Activated naive CD4-positive, alpha-beta T cell treated with anti-CD3 and anti-CD28 coated beads, Interleukin-2, amount 50 U/mL, for 16 hours (primary cell): ENCODE measurements at places on chromosomes 13 and 19.

- DNase-seq = no peak
Observed at GRCh38 chr13:99390601-99391000, 83.4 kb upstream of the GPR183 start.

DNA sequence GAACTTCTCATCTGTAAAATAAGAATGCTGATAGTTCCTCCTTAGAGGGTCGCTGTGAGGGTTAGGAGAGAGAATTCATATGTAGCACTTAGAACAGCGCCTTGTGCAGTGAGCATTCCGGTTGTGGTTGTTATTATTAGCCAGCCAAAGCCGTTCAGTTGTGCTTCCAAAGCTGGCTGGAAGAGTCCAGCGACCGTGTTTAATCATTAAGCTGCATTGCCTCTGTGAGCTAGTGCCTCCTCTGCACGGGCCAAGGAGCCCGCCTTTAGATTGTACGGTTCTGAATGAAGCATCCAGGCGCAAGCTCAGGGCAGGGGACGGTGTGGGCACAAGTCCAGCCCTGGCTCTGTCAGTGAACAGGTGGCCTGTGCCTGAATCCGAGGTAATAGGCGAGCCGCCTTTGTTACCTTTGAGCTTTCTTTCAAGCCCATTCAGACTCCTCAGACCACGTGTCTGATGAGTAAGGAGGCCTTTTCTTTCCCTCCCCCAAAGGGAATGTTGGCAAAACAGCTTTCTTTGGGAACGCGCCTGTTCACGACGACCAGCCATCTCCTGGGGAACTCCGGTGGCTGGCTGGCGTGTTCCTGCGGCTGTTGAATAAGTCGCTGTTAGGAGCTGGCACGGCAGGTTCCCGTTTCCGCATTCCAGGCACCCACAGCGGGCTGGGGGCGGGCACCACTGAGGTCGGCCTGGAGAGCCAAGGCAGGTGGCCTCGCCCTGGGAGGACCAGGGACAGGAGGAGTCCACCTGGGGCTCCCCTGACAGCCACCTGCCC, 25.1 kb downstream of the SIPA1L3 start:
- no peak for DNase-seq

- DNase-seq = no peak
Observed at GRCh38 chr19:18002347-18002850, 5.6 kb upstream of the ARRDC2 start.

DNA sequence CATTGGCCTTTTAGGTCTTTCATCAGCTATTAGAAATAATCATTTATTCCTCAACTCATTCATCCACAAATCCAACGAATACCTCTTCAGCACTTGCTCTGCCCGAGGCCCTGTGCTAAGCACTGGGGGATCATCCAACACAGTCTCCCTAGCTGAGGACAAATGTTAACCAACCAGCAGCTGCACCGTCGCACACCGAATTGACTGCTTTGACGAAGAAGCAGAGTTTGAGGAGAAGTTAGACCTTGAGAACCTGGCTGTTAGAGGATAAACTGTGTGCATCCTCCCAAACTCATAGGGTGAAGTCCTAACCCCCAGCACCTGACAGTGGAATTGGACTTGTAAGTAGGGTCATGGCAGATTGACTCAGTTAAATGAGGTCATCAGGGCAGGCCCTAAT, 170.9 kb downstream of the USP12 start:
- no peak for DNase-seq

DNA sequence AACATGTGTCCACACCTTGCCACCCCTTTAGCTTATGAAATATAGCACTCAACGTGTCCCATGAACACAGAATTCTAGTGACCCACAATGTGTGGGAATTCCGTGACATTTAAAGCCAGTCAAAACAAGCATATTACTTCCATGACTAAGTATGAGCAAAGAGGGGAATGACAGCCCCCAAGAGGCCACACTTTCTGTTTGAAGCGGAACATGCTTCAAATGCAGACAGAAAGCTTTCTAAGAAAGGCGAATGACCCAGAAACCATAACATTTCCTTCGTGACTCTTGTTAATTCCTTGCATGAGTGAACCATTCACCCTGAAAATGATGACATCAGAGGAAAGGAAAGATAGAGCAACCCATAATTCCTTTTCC, 122.0 kb upstream of the FNDC3A start:
- DNase-seq = peak; percentile 13

- DNase-seq = no peak
Observed at GRCh38 chr19:4371247-4372164, 28.1 kb downstream of the MPND start.

GRCh38 chr13:98976338-98976737, 1.5 kb downstream of the DOCK9 start:
- no peak for DNase-seq

GRCh38 chr19:46927106-46927505, 66.3 kb downstream of the ARHGAP35 start:
- no peak for DNase-seq

- DNase-seq = no peak
Observed at GRCh38 chr13:27252467-27252866, 1.1 kb downstream of the RPL21 start.

DNA sequence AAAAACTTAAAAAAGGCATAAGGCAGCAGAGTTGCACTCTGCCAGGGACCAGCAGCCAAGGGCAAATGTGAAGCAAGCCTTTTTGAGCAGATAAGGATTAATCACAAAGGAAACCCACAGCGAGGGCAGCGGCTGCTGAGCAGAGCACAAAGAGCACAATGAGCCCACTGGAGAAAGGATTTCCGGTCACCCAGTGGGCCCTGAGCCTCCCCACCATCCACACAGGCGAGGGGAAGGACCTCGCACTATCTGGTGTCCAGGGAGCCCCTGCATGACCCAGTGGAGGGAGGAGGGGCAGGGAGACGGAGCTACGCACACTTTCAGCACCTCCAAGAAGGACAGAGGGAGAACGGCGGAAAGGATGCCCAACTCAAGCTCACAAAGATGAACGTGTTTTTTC, 40.0 kb downstream of the COL4A1 start:
- DNase-seq = no peak

DNA sequence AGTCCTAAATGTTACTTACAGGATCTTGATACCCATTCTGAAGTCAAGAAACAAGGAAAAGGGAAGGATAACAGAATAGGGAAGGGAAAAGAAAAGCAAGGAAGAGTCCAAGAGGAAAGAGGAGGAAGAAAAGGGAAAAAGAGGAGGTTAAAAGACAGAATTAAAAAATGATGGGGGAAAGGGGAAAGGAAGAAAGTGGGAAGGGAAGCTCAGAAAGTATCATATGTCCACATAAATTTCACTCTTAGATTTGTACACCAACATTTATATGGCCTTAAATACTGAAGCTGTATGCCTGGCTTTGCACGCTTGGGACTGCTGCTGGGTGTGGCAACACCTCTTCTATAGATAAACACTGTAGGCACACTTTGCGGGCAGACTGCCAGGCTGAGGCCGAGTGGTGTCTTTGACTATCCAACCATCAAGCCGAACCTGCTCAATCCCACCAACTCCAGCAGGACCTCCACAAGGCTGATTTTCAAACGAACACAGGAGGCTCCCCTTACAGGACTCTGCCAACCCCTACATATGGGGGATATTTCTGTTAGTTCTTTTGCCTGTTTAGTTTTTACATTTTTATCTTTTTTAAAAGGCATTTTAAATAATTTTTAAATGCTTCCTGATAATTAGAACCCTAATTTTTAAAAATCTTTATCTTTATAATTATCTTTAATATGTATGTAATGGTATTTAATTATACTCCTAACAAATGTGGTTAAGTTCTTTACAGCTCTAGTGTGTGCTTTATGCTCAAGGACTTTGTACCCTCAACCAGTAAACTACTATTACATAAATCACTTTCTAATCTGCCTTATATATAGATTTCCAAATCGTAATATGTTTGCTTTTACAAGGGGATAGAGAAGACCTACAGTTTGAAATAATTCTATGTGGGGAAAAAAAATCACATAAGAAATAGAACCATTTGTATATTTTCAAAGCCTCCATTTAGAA, 154.2 kb downstream of the DIAPH3 start:
- no peak for DNase-seq

- no peak for DNase-seq
Observed at GRCh38 chr13:82356667-82357410, 1525.4 kb downstream of the SLITRK1 start.

- no peak for DNase-seq
Observed at GRCh38 chr13:41590122-41590521, 132.8 kb downstream of the RGCC start.

DNA sequence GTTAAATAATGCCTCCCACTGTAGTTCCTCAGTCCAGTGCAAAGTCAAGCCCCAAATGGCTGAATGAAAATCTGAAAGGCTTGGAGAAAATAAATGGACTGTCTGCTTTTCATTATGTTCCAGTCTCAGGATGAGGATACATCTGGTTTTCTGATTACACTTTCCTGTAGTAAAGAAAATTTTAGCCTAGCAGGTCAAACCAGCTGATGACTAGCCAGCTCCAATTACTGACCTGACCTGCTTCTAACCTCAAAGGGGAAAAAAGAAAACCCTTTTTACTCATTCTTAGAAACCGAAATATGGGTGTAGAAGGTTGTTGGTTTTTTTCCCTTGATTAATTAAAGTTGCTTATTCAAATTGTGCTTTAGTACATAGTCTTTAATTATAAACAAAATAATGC, 418.4 kb downstream of the EFNB2 start:
- no peak for DNase-seq

- DNase-seq = no peak
Observed at GRCh38 chr13:94659598-94659946, 52.8 kb downstream of the SOX21 start.

DNA sequence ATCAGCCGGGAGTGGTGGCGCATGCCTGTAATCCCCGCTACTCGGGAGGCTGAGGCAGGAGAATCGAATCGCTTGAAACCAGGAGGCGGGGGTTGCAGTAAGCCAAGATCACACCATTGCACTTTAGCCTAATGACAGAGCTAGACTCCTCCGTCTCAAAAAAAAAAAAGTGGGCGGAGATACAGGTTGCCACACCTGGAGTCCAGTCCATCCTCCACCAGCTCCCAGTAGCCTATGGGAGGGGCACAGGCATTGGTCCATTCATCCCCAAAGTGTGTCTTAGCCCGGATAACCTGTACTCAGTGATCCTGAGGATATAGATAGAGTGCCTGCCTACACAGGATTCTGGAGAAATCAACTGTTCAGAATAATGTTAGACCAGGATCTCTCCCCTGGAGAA, 3.4 kb upstream of the DOT1L start:
- DNase-seq = no peak

GRCh38 chr13:94395860-94396259, 83.6 kb downstream of the DCT start:
- no peak for DNase-seq

DNA sequence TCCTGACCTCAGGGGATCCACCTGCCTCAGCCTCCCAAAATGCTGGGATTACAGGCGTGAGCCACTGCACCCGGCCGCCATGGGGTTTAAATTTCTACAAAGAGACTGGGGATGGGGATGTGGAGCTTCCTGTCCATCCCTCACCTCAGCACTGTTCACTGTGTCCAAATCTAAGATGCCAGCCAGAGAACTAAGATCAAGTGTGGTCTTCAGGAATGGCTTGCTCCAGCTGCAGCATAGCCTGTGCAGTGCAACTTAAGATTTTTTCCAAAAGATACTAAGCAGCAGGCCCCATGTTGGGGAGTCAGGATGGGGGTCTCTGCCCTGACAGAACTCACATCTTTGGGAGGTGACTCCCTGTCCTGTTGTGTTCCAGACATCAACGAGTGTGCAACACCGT, 9.3 kb downstream of the ADGRE5 start:
- no peak for DNase-seq

- no peak for DNase-seq
Observed at GRCh38 chr13:112358156-112358555, 18.0 kb upstream of the SPACA7 start.

DNA sequence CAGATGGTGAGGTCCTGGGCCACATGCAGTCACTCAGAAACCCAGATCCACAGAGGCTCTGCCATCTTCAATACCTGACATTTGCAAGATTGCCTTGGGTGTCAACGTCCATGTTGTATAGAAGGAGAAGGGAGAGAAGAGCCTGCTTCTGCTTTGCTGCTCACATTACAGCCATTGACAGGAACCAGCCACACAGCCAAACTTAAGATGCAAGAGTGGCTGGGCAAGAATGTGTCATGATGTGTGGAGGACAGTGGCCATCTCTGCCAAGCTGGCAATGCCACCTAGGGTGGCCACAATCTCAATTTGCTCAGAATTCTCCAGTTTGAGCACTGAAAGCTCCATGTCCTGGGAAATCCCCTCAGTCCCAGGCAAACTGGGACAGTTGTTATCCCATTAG, 25.9 kb upstream of the SERPINE3 start:
- no peak for DNase-seq

GRCh38 chr13:100089465-100090032, 656 bp downstream of the PCCA start:
- DNase-seq = no peak

- no peak for DNase-seq
Observed at GRCh38 chr13:39957868-39958677, 302.6 kb downstream of the COG6 start.

GRCh38 chr13:112895521-112896465, 73.2 kb upstream of the MCF2L start:
- DNase-seq = peak; percentile 8

GRCh38 chr19:18484992-18485391, 36.9 kb downstream of the ELL start:
- DNase-seq = no peak

GRCh38 chr19:1945899-1946298, 4.9 kb downstream of the CSNK1G2 start:
- peak; percentile 28 for DNase-seq

DNA sequence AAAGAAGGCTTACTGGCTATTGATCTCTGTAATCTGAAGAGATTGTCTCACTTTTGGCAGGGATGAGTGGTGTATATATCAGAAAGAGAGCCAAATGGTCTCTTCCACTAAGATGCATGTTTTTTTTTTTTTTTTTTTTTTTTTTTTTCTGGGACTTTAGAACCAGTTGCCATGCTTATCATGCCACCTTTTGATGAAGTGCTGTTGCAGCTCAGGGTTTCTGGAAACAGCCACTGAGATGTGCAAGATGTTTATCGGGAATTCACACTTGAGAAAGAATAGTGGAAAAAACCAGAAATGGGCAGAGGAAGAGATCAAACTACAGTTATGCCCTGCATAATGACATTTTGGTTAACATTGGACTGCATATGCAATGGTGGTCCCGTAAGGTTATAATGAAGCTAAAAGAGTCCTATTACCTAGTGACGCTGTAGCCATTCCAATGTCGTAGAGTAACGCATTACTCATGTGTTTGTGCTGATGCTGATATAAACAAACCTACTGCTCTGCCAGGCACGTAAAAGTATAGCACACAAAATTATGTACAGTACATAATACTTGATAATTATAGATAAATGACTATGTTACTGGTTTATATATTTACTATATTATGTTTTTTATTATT, 121.0 kb downstream of the KLF5 start:
- DNase-seq = no peak

DNA sequence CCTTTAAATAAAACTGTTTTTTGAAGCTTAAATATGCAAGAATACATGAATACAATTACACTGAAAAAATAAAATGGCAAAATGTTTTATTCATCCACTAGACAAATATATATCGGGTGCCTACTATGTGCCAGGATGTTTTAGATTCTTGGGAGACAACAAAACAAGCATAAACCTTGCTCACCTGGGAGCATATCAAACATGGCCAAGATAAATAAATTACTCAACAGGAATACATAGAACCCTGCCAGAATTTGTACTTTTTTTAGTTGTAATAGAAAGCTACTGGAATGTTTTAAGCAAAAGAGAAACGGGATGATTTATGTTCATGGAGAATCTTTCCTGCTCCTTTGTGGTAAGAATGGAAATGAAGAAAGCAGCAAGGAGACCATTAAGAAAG, 2358.5 kb upstream of the PCDH20 start:
- no peak for DNase-seq
